ENCODE measurements at places on chromosomes 7 and 10.

GRCh38 chr7:127905491-127906330, 125.5 kb downstream of the LRRC4 start:
- no peak for DNase-seq

DNA sequence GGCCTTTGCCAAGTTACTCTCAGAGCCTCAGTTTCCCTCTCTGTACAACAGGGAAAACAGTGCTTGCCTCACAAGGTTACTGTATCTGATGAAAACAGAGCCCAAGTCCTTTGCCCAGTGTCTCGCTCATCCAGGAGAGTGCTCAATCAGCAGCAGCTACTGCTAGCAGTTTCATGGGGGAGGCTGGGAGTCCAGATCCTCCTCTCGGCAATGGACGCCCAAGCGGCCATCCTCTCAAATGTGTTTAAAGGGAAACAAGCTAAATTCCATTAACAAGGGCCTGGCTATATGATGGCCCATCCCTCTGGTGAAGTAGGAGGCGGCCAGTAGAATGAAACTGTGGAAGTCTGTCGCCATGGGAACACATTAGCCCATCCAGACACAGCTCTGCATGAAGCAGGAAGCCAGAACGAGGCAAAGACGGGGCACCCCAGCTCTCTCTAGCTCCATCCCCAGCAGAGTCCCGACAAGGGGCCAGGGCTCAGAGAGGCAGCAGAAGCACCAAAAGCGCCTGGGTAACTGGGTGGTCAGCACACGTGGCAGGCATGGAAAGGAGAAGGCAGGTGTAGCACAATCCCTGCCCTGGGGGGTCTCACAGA, 35.2 kb downstream of the FAM53B start:
- no peak for DNase-seq

DNA sequence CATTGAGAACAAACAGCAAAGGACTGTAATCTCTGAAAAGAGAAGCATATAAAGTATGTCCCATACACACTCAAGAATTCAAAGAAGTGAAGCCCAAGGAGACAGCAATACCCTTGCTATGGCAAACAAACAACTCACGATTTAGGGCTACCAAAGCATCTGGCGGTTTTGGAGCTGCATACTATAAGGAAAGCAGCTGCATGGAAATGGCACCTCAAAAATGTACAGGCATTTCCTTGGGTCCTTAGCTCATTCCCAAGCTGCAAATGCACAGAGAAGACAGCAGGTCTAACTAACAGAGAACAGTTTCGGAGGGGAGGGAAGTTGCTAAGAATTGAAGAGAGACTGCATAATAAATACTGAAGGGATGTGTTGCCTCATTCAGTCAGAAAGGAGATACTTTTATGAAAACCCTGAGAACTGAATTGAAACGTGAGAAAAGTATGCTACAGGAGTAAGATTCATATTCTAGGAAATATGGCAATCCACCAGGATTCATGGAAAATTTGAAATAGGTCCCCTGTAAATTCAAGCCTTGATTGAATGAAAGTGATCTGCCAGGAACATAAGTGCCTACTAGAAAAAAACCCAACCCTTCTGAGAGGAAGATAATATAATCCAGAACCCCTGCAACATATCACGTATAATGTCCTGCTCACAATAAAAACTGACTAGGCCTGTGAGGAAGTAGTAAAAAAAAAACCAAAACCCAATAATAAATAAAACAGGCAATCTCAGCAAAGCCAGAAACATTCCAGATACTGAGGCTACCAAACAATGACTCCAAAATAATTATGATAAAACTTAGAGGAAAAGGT, 36.4 kb downstream of the CUBN start:
- DNase-seq, result no peak

DNA sequence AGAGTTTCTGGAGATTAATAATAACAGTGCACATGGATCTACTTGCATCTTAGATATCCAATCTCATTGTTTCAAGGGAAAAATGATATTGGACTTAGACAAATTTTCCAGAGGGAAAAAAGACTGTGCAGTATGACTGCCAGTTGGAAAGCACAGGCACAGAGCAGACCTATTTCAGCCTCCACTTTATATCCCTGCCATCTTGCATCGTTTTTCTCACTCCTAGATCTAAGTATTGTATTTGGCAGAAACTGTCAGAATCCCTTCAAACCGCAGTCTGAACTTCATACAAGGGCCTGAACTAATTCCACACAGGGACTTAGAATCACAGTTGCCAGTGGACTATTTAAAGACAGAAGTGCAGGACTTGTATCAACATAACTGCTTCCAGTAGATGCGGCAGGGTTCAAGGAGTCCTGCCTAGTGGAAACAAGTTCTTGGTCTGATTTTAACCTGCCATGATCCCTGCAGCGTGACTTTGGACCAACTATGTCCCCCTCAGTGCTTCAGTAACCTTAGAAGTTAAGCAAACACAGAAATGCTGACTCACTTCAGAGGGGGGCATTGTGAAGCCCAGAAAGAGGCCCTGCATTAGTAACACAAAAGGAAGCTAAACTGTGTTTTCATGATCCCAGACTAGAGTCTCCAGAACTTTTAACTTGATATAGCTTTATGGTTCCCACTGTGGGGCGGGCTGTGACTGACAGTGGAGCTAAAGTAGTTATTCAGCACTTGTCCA, 95.7 kb upstream of the PALS2 start:
- DNase-seq, result no peak

GRCh38 chr7:107090457-107090856, 46.0 kb downstream of the PRKAR2B start:
- no peak for DNase-seq

DNA sequence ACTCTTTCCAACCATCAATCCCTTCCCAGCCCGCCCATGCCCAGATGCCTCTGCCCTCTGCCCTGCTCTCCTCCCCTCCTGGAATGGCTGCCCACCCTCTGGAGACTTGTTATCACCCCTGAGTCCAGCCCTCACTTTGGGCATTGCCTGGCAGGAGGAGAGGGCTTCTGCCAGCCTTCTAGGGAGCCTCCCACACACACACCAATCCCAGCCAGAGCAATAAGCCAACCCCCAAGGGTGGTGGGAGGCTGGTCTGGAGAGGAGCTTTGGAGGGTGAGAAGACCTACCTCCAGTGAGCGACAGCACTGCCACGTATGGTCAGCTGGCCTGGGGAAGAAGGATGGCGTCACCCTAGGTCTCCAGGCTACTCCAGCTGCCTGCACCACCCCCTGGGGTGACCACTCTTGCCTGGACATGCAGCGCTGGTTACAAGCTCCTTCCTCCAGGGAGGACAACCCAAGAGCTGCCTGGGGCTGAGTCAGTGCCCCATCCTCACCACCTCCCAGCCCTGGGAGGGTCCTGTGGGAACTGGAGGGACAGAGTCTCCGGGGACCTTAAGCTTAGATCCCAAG, 8.4 kb downstream of the C10orf105 start:
- DNase-seq, result no peak

DNA sequence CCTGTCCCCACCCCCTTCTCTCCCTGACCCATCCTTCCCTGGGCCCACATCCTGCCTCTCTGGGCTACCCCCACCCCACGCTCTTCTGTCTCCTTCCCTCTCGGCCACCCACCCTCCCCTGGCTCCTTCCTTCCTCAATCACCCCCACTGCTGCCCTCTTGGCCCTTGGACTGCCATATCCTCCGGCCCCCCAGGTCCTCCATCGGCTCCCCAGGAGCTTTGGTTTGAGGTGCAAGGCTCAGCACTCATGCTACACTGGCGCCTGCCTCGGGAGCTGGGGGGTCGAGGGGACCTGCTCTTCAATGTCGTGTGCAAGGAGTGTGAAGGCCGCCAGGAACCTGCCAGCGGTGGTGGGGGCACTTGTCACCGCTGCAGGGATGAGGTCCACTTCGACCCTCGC, 10.9 kb downstream of the EPHB6 start:
- no peak for DNase-seq

DNA sequence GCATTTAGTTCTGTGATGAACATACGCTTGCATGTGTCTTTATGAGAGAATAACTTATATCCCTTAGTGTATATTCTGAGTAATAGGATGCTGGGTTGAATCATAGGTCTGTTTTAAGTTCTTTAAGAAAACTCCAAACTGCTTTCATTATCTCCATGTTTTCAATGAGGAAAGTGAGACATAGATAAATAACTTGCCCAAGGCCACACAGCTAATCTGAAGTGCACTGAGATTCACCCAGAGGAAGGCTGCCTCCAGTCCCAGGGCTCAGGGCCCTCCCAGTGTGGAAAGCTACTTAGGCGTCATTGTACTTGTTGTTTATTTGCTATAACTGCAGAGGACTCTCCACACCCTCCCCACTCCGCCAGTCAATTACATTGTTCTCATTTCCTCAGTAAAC, 126.7 kb downstream of the INHBA start:
- DNase-seq, result no peak

DNA sequence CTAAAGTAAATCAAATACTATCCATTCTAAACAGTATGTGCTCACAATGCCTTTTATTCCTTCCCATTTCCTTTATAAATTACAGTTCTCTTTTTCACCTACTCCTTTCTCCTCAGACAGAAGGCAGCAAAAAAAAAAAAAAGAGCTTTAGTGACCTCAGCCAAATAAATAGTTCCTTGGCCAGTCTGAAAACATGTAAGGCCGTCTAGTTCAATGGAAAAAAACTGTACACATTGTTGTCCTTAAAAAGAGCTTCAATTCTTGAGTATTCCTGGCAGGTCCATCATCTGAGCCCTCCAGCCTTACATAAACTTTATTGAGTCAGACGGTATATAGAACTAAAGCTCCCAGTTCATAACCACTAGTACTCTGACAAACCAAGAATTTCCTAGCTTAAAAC, 185.4 kb downstream of the CACNA2D1 start:
- no peak for DNase-seq

DNA sequence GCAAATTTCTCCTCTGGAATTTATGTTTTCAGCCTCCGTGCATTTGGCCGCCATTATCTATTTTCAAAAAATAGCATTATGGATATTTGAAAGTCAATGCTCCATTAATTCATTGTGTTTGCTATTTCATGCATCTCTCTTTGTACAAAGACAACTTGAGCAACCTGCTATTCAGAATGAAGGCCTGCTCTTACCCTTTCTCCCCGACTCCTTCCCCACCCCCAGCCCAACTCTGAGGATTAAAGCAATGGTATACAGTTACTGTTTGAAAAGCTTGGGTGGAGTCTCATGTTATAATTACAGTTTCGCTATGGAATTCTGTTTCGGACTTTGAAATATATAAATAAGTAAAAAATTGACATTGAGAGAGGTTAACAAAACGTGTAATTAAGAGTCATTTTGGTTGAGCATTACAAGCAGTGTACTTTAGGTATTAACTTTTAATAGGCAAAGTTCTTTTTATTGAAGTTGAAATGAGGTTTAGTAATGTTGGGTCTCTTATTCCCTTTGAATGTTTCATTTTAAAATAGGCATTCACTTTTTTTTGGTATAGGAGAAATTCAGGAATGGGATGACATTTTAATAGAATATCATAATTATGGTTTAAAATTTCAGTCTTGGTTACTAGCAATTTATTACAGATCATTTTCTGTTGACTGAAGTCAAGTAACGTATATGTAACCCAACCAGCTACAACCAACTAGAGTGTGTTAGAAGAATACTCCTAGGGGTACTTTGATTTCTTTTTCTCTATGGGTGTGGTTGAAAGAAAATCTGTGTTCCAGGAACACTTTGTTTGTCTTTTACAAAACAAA, 93.1 kb downstream of the ARID5B start:
- no peak for DNase-seq
